ENCODE measurements at places on chromosomes 5 and 9.
A peak's percentile ranks its signal among the peaks of the same experiment; 100 is the strongest.

DNA sequence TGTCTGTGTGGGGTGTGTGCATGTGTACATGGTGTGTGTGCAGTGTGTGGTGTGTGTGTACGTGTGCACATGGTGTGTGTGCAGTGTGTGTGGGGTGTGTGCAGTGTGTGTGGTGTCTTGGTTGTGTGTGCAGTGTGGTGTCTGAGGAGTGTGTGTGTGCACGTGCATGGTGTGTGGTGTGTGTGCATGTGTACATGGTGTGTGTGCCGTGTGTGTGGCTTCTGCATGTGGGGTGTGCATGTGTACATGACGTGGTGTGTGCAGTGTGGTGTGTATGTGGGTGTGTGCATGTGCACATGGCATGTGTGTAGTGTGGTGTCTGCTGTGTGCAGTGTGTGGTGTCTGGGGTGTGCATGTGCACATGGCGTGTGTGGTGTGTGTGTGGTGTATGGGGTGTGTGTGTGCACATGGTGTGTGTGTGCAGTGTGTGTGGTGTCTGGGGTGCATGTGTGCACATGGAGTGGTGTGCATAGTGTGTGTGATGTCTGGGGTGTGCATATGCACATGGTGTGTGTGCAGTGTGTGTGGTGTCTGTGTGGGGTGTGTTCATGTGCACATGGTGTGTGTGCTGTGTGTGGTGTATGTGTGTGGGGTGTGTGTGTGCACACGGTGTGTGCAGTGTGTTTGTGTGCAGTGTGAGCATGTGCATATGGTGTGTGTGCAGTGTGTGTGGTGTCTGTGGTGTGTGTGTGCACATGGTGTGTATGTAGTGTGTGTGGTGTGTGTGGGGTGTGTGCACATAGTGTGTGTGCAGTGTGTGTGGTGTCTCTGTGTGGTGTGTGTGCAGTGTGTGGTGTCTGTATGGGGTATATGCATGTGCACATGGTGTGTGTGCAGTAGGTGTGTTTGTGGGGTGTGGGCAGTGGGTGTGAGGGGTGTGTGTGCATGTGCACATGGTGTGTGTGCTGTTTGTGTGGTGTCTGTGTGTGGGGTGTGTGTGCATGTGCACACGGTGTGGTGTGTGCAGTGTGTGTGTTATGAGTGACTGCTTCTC lies 40.6 kb upstream of the ZNG1F start:
- DNase-seq = no peak

GRCh38 chr9:33297432-33297831 lies 7.1 kb downstream of the NFX1 start:
- peak; percentile 66 for DNase-seq

DNA sequence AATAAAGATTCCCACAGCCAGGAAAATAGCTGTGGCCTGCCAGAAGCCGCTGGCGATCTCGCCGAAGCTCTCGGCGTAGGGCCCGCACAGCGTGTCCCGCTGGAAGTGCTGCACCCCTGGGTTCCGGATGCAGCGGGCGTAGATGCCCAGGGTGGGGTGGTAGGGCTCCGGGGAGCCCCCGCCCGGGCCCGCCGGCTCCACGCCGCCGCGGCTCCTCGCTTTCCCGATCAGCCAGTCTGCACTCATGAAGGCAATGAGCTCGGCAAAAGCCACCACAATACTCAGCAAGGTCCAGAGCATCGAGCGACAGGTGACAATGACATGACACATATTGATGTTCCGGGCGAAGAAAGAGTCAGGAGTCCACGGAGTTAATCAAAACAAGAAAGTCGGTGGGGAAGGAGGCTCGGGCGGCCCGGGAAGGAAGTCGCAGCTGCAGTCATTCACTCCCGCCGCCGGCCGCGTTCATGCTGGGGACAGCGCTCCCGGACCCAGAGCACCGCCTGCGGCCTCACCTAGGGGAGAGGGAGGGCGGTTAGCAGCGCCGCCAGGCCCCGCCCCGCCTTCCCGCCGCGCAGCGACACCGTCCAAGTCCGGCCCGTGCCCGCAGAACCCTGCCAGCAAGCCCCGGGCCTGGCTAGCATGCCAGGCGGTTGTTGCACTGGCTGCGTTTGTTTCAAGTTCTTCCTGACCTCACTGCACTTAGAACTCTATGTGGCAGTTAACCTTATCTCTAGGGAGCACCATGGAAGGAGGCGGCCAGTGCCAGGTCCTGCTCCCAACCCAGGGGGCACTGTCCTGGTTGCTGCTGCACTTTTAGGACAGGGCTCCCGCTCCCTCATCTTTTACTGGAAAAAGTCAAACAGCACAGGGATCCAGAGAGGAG lies 138.4 kb downstream of the LHFPL2 start:
- peak; percentile 70 for DNase-seq

DNA sequence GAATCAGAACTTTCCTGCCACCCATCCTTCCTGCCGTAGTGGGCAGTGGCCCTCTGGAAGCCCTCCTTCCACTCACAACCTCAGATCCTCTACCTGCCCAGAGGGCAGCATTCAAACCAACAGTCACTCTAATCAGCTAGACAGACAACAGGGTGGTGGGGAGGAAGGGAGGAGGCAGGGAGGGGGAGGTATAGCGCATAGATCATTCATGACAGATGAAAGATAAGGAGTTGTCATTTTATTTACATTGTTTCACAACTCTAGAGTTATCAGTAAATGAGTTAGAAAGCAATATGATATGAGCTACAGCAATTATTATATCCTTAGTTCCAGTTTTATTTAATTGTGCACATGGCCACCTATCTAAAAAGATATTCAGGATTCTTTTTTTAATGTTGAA lies 852 bp downstream of the IL9 start:
- DNase-seq = no peak

GRCh38 chr9:75455444-75455921 lies 367.2 kb downstream of the OSTF1 start:
- DNase-seq = no peak

DNA sequence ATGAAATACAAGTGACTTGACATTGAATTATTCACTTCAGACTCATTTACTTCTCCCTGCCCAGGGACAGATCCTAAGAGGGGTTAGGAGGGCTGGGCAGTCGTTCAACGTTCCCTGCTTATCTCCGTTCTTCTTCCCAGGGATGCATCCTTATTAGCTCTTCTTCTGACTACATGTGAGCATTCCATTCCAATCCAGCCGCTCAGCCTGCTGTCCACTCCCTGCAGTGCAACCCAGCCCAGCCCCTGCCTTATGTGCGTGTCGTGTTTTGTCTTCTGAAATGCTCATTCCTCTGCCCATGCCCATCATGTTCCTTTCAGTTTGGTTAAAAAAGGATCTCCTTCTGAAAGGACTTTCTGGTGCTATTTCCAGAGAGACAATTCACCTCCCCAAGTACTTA lies 64.7 kb upstream of the PALM2AKAP2 start:
- DNase-seq = no peak

- DNase-seq = peak; percentile 65
Measured at GRCh38 chr5:179261301-179262125, 83.7 kb downstream of the ADAMTS2 start.

GRCh38 chr5:113612060-113612496 lies 98.6 kb downstream of the YTHDC2 start:
- DNase-seq = no peak

DNA sequence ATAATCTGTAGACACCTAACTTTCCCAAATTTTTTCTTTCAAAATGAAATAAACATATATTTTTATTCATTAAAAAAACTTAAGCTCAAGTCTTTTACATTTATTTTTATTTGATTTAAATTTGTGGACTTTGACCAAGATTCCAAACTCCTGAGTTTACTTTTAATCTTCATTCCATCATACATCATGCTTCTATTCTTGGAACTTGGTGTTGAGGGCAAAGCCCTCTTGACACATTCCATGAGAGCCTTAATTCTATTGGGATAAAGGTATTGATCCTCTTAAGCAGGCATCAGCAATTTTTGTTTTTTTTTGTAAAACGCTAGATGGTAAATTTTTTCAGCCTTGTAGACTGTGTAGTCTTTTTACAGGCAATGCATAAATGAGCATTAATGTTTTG lies 53.6 kb downstream of the FBXO4 start:
- DNase-seq = no peak

DNA sequence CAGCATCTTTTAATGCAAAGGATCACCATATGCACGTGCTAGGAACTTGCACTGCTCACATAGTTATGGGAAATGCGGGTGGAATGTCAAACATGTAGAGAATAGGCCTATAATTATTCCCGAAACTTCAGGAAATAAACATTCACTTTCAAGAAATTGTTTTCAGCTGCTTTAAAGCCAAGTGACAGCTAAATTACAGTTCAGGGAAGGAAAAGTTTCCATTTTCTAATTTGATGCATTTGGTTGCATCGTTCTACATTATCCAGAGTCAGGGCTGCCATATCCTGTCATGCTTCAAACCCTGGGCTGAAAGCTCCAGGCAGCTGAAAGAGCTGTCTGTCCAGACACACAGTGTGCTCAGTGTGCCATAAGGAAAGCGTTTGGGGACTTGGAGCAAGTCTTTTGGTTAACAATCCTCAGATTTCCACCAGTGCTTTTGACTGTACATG lies 518.1 kb downstream of the CSNK1G3 start:
- DNase-seq = no peak

DNA sequence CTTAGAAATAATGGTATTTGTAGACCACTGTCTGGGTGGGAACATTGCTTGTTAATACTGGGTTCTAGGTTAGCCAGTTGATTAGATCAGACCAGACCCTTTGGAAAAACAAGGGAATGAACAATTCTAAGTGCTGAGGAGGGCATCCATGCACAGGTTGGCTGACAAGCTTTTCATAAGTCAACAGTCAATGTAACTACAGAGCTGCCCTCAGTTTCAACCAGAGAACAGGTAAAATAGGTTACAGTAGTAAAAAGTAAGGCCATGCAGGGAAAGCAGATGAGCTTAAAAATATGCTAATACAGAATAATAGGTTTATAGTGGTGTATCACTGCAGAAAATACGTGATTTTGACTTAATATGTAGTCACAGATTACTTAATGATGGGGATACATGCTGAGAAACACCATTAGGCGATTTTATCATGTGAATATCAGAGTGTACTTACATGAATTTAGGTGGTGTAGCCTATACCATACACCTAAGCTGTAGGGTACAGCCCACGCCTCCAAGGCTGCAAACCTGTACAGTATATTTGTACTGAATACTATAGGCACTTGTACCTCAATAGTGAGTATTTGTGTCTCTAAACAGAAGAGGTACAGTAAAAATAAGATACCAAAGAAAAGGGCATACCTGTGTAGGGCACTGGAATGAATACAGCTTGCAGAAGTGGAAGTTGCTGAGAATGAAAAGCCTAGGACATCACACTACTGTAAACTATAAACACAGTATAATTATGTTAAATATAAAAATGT lies 6.1 kb upstream of the FGF18 start:
- no peak for DNase-seq
